MM.1S (cell line): ENCODE measurements at places on chromosomes 12 and 14.
A peak's percentile ranks its signal among the peaks of the same experiment; 100 is the strongest.

GRCh38 chr14:89443042-89443629, 26.1 kb upstream of the FOXN3 start:
- DNase-seq: no peak

DNA sequence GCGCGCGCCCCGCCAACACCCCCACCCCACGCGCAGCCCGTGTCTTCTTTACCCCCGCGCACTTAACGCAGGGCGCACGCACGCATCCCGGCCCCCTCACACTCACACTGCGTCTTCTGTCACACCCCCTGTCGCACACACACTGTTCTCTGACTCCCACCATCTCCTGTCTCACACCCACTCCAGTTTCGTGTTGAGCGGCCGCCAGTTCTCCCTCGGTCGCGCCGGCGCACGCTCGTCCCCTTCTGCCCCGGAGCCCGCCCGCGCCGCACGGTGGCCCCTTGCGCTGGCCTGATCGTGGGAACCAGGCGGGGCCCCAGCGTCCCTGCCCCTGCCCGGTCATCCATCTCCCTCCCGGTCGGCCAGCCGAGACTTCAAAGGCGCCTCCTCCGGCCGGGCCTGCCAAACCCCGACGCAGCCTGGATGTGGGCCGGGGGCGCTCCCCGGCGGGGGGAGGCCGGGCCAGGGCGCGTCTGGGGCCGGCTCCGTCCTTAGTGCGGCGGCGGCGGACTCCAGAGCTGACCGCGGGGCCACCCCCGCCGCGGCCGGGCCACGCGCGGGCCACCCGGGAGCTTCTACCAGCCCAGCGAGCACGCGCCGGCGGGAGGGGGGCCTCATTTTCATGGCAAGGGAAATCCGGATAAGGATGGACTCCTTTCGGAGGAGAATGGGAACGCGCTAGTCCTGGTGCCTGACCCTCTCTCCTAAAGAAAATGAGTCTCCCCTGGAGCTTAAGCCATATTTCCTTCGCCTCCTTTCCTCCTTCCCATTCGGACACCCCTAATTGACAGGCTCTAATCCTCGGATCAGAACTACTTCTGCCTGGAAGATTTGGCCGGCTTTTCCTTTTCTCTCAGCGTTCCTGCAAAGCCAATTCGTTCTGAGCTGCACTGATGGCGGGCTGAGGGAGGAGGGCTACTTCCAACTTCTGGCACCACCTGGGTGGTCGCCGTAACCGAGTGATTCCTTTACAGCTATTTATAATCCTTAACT, 82.0 kb upstream of the HMGA2 start:
- DNase-seq: no peak

- no peak for DNase-seq
These were observed 5.6 kb downstream of the ATP5MC2 start for GRCh38 chr12:53670308-53670707.

GRCh38 chr12:38162013-38162412, 154.6 kb upstream of the ALG10B start:
- DNase-seq: no peak

- peak; percentile 76 for DNase-seq
These were observed 8.6 kb downstream of the ISCU start for GRCh38 chr12:108570743-108571608.

- no peak for DNase-seq
These were observed 29.4 kb downstream of the ERC1 start for GRCh38 chr12:1020389-1020788.

DNA sequence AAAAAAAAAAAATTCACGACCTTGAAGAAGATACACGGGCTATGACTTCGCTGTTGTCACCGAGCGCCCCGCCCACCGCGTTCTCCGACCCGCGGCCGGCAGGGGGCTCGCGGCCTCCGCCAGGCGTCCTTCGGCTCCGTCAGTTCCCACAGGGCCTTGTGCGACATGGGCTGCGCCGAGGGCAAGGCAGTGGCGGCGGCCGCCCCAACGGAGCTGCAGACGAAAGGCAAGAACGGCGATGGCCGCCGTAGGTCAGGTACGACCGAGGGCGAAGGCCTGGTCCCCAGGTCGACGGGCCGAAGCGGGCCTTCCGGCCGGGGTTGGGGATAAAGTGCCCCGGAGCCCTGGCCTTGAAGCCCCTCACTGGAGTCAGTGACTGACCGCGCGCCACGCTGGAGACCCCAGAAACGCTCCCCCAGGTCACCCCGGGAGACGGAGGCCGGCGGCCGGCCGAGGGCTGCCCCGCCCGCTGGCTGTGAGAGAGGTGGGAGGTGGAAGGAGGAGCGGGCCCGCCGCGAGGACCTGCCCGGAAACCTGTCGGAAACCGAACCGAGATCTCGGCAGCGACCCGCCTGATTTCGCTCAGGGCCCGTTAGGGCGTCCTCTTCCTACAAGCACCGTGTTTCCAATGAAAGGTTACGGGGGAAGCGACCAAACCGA, at the start of gene TXNRD1:
Gene TXNRD1 (plus strand): TSS at position 142 of the 660 bp plus-strand sequence. CDS start 24 bp downstream, at position 166.
- peak; percentile 88 for DNase-seq

DNA sequence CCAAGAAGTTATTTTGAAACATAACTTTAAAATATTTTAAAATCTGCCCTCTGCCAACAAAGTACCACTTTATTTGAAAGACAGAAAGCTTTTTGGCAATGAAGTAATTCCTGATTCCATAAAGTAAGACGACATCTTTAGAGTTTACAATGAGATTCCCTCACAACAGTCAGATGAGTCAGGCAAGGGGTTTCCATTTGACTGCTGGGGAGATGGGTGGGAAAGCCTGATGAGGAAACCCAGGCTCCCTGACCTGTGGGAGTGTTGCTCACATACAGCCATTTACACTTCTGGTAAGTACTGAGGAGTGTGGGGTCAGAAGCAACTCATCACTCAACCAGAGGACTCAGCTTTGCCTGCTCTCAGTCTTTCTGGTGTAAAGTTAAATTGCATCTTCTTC, 10.2 kb downstream of the KITLG start:
- no peak for DNase-seq

GRCh38 chr14:23727566-23728335, 91.6 kb downstream of the DHRS2 start:
- peak; percentile 12 for DNase-seq

- no peak for DNase-seq
These were observed 9.9 kb downstream of the ITGB7 start for GRCh38 chr12:53197011-53197640.

DNA sequence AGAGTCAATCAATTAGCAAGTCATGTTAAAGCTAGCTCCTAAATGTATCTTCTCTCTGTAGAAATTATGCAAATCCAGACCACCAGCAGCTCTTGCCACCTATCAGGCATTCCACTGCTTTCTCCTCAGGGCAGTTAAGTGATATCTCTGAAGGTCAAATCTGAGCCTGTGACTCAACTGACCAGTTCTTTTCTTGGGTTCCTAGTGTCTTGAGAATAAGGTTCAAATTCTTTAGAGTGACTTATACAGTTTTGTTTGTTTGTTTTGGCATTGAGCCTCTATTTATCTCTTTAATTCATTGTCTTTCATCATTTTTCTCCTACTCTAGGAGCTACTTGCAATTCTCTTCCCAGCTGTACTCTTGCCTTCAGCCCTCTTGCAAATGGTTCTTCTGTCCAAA, 2.5 kb upstream of the LRIG3 start:
- no peak for DNase-seq

- DNase-seq: no peak
These were observed 36.6 kb upstream of the KRT77 start for GRCh38 chr12:52739963-52740362.

GRCh38 chr12:42360747-42361403, 34.9 kb downstream of the PPHLN1 start:
- peak; percentile 69 for DNase-seq

GRCh38 chr14:69708049-69708448, 58.9 kb upstream of the SRSF5 start:
- no peak for DNase-seq

DNA sequence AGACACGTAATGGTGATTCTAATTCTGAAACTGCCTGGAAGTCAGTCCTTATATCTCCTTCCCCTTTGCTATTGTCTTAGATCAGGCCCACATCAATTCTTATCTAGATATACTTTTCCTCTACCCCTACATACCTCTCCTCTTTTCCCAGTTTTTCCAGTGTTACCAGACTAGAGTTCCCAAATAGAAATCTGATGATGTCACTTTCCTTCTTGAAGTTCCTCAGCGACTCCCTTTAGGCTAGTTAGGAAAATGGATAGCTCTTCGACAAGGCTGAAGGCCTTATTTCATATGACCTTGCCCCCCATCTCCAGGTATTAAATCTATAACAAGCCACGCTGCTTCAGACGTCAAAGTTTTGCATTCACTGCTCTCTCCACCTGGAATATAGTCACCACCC, 201.1 kb upstream of the ATP2B1 start:
- no peak for DNase-seq

DNA sequence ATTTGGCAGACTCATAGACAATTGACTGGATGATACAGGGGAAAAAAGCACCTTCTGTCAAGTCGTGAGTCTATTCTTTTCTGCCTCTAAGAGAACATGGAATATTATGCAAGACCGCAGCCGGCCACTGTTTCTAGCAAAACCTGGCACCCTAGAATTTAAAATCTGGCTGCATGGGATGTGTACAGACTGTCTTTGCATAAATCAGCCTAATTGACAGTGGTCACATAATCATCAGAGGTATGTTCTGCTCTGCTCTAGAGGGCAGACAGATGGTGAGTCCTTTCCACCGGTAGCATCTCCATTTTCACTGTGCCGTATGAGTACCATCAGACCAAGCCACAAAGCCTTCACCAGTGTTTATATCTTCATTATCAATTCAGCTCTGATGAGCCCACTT, 80.6 kb downstream of the KCNK10 start:
- no peak for DNase-seq

DNA sequence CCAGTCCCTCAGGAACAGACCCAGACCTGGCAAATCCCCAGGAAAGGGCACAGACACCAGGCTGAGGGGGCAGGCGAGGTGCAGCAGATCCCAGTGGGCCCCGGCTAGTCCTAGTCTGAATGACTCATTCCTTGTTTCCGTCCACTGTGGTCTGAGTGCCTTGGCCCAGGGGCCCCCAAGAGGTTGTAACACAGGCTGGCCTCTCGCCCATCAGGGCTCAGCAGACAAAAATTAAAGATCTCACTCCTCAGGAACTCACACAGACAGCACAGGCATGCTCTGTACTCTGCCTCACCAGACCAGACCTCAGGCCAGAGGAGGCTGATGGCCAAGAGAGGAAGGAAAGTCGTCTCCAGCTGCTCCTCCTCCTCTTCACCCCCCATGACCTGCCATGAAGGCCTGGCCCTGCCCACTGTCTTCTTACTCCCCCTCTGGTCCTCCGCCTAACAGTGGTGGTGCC, 7.7 kb upstream of the LTBP2 start:
- no peak for DNase-seq

DNA sequence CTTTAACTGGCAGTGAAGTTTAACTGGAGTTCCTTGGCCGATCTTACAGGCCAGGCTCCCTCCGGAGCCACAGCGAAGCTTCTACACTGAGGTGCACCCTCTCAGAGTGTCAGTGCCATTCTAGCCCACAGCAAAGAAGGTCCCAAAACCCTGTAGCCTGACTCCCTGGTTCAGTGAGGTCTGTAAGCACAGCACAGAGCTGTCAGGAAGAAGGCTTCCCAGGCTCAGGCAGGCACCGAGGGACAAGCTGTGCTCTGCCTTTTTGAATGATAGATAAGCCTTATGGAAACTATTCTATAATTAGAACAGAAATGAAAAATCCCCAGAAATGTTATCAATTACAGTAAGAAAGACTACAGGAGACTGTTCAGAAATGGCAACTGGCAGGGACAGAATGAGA, 40.2 kb downstream of the MOK start:
- DNase-seq: no peak

DNA sequence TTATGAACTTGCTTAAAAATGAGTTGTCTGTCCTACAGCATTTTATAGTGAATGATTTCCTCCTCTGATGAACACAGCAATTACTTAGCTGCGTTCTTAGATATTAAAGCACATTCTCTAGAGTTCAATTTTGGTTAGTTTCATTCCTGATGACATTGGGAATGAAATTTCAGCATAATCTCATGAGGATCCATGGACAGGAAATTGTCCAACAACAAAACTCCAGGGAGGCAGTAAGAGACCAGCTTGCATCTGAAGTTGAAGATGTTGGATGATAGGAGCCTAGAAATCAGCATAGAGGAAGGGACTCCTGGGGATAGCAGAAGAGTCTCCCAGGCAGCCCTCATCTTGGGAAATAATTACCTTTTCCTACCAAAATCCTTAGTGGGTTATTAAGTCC, 128.7 kb upstream of the RAP1B start:
- no peak for DNase-seq

DNA sequence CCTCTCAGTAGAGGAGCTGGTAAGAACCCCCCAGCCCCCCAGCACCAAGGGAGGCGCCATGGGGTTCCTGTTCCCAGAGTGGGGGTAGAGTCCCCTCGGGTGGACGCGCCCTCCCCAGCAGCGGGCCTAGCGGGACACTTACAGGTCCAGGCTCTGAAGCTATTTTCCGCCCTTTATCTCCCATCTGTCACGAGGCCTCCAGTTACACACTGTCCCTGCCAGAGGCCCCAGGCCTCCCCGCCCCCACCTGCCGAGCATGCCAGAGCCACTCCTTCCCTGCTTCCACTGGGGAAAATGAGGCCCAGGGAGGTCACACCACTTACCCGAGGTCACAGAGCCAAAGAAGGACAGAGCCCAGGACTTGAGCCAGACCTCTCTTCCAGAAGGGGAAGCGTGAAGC, 3.1 kb downstream of the C14orf180 start:
- DNase-seq: no peak

- no peak for DNase-seq
These were observed 10.1 kb downstream of the KRT71 start for GRCh38 chr12:52542785-52543318.

DNA sequence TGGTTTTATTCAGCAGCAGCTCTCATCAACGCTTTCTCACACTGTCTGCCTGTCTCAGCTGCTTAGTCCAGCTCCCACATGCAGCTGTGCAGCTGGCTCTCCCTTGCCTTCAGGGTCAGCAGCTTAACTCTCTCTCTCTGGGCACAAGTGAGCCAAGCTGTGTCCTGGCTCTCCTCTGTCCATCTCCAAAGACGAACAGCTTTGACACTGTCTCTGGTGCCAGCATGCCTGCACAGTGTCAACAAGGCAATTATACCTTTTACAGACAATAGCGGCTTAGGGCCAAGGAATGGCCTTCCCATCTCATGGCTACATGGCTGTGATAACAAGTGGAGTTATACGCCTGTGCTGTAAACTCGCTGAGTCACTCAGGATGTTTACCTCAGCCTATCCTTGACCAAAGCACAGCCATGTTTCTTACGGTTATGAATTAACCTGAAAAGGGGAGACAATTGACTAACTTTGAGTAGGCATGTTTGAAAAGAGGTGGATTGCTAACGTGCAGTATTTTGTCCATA, 38.4 kb upstream of the MANSC4 start:
- no peak for DNase-seq

- DNase-seq: no peak
These were observed 9.2 kb downstream of the SOS2 start for GRCh38 chr14:50222055-50222613.

GRCh38 chr14:80545935-80546854, 334.9 kb upstream of the DIO2 start:
- DNase-seq: no peak

- no peak for DNase-seq
These were observed 13.8 kb upstream of the CPNE8 start for GRCh38 chr12:38919191-38919590.

- DNase-seq: no peak
These were observed 659.4 kb downstream of the BCL11B start for GRCh38 chr14:98612434-98613200.
